ENCODE measurements at places on chromosomes 6 and 20. TPM values are rescaled to one million over a fixed set of nuclear protein-coding genes. Genes with fewer than 3 reads are reported as not detected.

Gene CLPSL1
- not detected for polyA plus RNA-seq

Gene ULBP1
- polyA plus RNA-seq = not detected

Gene DOK5
- not detected for polyA plus RNA-seq

Gene BTN1A1
- not detected for polyA plus RNA-seq

Gene AGER
- polyA plus RNA-seq = not detected

Gene EZR
- 115 TPM for polyA plus RNA-seq

Gene TAP2
- polyA plus RNA-seq = 36.4 TPM

Gene EDN3
- polyA plus RNA-seq = 0.32 TPM

Gene GTSF1L
- not detected for polyA plus RNA-seq

Gene PPIL6
- polyA plus RNA-seq = 0.44 TPM

Gene BCAS1
- not detected for polyA plus RNA-seq
